Stimulated activated CD4-positive, alpha-beta T cell treated with anti-CD3 and anti-CD28 coated beads, Interleukin-1b, Interleukin-23, amount 100 ng/mL, for 1 hour (primary cell): ENCODE measurements at places on chromosomes 1 and 21.

GRCh38 chr1:193944454-193944853 lies 758.0 kb upstream of the B3GALT2 start:
- no peak for DNase-seq

- no peak for DNase-seq
These were observed 121.3 kb downstream of the HFM1 start for GRCh38 chr1:91283421-91283726.

DNA sequence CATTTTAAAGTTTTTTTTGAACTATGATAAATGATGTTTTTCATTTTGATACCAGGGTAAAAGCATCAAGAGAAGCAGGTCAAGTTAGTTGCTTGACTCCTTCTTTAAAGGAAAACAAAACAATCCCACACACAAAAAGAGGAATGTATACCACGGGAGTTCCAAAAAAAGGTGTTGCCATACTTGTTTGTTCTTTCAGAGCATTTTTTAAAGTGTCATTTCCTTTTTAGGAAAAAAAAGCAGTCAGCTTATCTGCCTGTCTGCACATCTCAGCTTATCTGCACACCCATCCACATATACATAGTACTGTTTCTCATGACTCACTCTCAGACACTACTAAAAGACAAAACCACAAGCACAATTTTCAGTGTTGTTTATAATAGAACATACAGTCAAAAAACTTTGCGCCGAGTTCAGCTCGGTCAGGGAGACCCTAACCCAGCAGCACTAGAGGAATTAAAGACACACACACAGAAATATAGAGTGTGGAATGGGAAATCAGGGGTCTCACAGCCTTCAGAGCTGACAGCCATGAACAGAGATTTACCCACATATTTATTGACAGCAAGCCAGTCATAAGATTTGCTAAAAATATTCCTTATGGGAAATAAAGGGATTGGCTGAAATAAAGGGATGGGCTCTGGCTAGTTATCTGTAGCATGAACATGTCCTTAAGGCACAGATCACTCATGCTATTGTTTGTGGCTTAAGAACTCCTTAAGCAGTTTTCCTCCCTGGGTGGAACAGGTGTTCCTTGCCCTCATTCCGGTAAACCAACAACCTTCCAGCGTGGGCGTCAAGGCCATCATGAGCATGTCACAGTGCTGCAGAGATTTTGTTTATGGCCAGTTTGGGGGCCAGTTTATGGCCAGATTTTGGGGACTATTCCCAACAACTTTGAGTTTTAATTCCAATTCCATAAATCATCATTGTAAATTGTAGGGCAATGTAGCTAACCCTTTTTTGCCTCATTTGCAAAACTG lies 11.4 kb upstream of the MNDA start:
- no peak for DNase-seq

- peak; percentile 12 for DNase-seq
These were observed 19.8 kb upstream of the HSPG2 start for GRCh38 chr1:21956720-21957552.

DNA sequence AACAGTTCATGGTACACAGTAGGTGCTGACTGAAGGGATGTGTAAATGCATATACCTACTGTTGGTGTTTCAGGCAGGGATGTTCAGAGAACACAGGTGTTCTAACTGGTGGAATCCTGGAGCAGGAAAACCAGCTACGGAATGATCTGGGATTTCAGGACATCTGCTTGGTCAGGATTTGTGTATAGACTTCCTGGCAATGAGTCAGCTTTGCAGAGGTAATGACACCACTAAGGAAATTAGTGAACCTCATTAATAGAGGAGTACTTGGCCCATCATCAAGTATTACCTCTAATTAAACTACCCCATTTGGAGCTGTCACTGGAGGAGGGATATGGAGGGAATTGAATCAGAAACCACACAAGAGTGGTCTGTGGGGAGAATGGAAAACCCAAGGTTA lies 7.3 kb downstream of the MRPL37 start:
- DNase-seq, result no peak

GRCh38 chr1:77847621-77848080 lies 40.8 kb upstream of the NEXN start:
- DNase-seq, result no peak

- no peak for DNase-seq
These were observed 119.0 kb upstream of the NFIA start for GRCh38 chr1:60963167-60963940.

- DNase-seq, result no peak
These were observed 363.7 kb downstream of the MATN1 start for GRCh38 chr1:30359539-30360220.

DNA sequence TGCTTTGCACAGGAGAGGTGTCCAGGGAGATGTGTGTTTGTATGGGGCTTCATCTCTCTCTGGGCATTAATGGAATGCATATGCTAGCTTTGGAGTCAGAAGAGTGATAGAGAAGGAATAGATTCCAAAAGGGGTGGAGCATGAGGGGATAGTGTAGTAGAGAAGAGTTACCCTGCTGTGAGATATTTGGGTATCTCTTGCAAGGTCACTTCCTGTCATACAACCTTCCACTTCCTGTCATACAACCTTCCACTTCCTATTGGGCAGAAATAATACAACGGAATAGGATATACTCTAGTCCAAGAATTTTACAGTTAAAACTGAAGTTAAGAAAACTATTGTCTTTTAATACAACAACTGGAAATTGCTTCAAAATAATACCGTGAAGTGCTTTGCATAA lies 351.8 kb upstream of the FMN2 start:
- no peak for DNase-seq

GRCh38 chr1:197725044-197725443 lies 50.2 kb downstream of the DENND1B start:
- no peak for DNase-seq

DNA sequence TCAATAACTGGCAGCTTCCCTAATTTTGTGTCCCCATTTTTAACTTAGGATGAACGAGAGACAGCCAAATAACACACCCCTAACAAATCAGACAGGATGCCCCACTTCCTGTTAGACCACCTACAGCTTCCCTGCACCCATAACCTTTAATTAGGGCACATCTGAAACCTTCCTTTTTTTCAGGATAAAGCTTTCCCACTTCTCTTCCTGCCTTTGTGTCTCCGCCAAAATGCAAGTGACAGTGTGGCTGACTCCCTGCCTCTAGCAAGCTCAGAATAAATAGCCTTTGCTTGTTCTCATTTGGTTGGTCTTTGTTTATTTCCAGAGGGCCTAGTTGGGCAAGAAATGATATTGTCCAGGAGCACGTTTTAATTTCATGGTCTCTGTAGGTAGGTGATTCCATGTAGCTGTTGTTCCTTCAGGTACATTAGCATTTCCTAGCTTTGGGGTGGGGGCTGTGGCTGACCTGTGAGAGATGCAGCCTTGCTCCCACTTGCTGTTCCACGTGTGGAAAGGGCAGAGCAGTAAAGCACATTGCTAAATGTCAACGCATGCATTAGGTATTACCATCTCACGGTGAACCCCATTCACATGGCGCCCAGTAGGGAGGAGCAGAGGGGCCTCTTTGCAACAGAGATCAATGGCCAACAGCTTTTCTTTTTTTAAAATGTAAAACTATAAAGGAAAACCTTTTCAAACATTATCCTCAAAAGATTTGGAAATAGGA lies 154.9 kb downstream of the ST6GALNAC3 start:
- no peak for DNase-seq

DNA sequence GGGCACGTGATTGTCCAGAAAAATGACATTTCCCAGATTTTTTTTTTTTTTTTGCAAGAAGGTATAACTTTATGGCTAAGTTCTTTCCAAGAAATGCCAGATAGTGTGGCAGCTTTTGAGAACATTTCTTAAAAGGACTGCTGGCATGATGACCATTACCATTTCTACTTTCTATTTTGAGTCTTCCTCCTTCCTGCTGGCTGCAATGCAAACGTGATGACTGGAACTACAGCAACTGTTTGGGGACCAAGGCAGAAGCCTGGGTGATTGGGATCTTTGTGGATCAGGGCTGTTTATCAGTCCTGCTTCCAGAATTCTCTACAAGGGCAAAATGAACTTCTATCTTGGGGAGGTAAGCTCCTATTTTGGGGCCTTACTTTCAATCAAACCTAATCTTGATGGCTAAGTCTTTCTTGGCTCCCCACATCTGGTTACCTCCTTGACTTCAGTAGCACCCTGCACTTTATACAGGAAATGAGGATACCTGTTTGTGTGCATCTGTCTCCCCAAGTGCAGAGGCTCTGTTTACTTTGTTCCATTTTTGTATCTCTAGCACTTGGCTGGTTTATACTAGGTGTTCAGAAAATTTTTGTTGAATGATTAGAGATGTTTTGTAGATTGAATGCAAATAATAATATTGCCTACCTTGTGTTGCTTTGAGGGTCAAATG lies 3.7 kb upstream of the DDX20 start:
- no peak for DNase-seq

GRCh38 chr1:157247005-157247763 lies 109.0 kb upstream of the ETV3 start:
- DNase-seq, result no peak

- no peak for DNase-seq
These were observed 16.7 kb downstream of the PKP1 start for GRCh38 chr1:201299968-201300367.

- DNase-seq, result no peak
These were observed 60.3 kb downstream of the TBX19 start for GRCh38 chr1:168340781-168341482.

- DNase-seq, result no peak
These were observed 44.0 kb downstream of the URB1 start for GRCh38 chr21:32348604-32349332.

DNA sequence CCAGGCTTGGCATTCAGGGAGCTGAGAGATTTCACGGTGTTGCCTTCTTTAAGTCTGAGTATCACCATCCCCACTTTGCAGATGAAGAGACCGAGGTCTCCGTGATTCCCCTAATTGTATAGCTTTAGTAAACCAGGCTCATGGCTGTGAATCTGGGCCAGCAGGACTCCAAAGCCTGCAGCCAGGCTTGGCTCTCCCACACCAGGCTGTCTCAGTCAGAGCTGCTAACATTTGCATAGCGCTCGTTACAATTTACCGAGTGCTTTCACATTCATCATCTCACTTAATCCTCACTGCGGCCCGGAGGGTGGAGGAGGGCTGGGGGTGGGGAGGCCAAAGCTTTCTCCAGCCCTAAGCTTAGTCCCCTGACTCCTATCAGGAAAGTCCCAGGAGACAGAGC lies 11.7 kb downstream of the C1orf94 start:
- DNase-seq, result no peak

DNA sequence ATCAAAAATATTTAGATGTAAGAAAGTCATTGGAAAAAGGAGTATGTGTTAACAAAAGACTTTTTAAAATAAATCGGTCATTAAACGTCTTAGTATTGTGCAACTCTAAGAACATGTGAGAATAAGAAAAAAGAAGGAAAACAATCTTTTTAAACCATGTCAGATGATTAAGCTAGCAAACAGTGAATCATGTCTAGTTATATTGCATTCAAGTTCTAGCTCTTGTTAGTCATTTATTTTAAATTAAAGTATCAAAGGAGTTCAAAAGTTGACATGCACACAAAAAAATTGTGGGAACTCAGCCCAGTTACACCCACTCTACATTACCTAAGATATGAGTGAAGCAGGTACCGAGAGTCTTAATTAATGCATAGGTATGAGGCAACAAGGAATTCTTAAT lies 9.8 kb downstream of the FRRS1 start:
- no peak for DNase-seq

- DNase-seq, result no peak
These were observed 14.0 kb upstream of the SYNC start for GRCh38 chr1:32716312-32717148.

- DNase-seq, result no peak
These were observed 2.7 kb upstream of the ADAMTS1 start for GRCh38 chr21:26847921-26848320.

GRCh38 chr1:66210635-66211244 lies 323.2 kb upstream of the SGIP1 start:
- DNase-seq, result no peak

GRCh38 chr1:74693473-74693872 lies 19.9 kb upstream of the ERICH3 start:
- DNase-seq, result no peak

- DNase-seq, result no peak
These were observed 69.5 kb downstream of the GRIK3 start for GRCh38 chr1:36964830-36965229.

- DNase-seq, result no peak
These were observed 180.9 kb downstream of the PRDM16 start for GRCh38 chr1:3249631-3250501.

- DNase-seq, result no peak
These were observed 92.6 kb upstream of the NEK7 start for GRCh38 chr1:198064181-198064580.

GRCh38 chr1:224182057-224182865 lies 779 bp upstream of the DEGS1 start:
- no peak for DNase-seq

GRCh38 chr1:41041614-41042270 lies 20.2 kb upstream of the SLFNL1 start:
- DNase-seq, result no peak

GRCh38 chr1:228873709-228874108 lies 138.4 kb downstream of the RHOU start:
- no peak for DNase-seq

GRCh38 chr1:120178799-120179756 lies 2.8 kb upstream of the SEC22B start:
- no peak for DNase-seq

GRCh38 chr1:178926046-178926445 lies 55.2 kb upstream of the ANGPTL1 start:
- no peak for DNase-seq

DNA sequence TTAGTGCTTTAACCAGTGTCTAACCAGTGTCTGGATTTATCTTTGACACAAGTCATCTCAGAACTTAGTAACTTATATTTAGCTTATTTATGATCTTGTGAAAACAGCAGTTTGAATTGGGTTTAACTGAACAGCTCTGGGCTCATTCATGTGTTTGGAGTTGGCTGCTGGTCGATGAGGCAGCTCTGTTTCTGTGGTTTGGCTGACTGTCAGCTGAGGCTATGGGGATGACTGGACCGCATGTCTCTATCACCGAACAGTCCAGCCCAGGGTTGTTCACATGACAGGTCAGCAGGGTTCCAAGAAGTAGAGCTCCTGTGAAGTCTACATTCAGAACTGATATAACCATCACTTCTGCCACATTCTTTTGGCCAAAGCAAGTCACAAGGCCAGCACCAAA lies 29.1 kb upstream of the C21orf91 start:
- DNase-seq, result no peak

- no peak for DNase-seq
These were observed 517.5 kb downstream of the ADGRL2 start for GRCh38 chr1:82318265-82318664.
